ENCODE measurements at places on chromosomes 11 and 22.

DNA sequence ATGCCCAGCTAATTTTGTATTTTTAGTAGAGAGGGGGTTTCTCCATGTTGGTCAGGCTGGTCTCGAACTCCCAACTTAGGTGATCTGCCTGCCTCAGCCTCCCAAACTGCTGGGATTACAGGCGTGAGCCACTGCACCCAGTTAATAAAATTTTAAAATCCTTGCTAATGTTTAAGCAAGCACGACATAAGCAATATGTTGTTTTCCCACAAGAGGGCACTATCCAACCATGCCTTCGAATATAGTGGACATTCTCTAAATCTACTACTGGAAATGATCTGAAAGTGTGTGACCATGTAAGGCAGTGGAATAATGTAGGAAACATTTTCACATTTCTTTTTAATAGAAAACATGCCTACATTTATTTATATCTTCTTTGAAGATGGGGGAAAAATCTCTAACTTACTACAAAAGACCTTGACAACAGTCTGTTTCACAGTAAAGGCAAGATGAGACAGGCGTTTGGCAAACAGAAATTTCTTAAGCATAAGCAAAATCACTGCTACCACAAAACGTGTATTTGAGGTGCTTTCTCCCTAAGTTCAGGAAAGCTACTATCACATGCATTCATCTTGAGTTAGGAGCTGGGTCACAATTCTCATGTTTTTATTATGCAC lies 38.2 kb downstream of the PITPNB start:
- no peaks in the 10 kb centered on the region for H3K4me1 ChIP-seq
- H3K27ac ChIP-seq: no peak overlapping the region
- H3K27me3 ChIP-seq: no peaks in the 10 kb centered on the region
- DNase-seq: peak; percentile 28

DNA sequence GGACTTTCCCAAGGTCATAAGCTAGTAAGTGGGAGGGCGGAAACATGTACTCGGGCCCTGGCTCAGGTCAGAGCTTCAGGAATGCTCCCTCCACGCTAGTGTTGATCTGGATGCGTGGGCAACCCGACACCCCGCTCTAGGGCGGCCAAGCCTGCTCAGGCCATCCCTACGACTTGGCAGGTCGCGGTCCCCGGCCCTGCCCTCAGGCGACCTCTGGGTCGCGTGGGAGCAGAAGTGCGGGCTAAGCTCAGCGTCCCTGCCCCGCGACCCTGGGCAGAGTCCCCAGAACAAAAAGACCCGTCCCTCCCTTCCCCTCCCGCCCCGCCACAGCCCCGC lies 781 bp upstream of the TEF start:
- no peak for DNase-seq
- peak overlapping the region; percentile 82 for H3K27ac ChIP-seq
- no peaks in the 10 kb centered on the region for H3K27me3 ChIP-seq
- peak overlapping the region; percentile 62 for H3K4me3 ChIP-seq

GRCh38 chr11:82975882-82976281 lies 74.3 kb downstream of the DDIAS start:
- H3K27me3 ChIP-seq: no peaks in the 10 kb centered on the region
- no peak overlapping the region for H3K27ac ChIP-seq
- H3K4me3 ChIP-seq: no peak overlapping the region

DNA sequence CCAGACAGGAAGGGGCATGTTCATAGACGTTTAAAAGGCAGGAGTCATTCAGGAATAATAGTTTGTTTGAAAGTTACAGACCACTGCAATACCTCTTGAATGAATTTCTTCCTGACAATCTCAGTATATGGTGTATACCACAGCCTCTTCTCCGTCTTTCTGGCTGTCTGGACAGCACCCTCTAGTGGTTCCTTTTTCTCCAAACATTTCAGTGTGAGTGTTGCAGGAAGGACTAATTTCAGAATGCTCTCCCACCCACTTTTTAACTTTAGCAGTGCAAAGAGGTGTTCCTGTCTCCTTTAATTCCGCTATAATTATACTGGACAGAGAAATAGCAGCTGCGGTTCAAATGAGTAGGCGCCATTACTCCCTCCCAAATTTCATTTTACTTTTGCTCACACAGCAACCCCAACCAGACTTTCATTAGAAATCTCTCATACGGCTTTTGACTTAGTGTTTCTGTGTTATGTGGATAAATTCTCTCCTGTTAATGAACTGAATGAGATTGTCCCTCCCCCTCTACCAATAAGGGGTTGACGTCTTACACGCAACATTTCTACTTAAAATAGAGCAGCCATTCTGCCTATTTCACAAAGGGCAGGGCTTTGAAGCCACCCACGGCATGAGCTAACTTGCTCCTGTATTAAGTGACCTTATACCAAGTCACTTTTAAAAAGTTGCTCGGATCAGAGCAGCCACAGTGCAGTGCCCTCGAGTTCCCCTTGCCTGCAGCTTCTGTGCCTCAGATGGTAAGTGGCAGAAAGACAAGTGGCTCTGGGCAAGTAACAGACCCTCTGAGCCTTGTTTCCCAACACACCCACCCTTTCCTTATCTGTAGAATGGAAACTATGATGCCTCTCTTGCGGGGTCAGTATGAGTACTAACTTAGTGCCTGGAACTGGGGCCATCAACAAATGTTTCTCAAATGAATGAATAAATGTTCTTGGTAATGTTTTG lies 368.6 kb downstream of the OPCML start:
- no peak overlapping the region for H3K27ac ChIP-seq
- peaks cover 42% of the 10 kb centered on the region for H3K27me3 ChIP-seq
- H3K4me1 ChIP-seq: no peaks in the 10 kb centered on the region
- H3K4me3 ChIP-seq: no peak overlapping the region

DNA sequence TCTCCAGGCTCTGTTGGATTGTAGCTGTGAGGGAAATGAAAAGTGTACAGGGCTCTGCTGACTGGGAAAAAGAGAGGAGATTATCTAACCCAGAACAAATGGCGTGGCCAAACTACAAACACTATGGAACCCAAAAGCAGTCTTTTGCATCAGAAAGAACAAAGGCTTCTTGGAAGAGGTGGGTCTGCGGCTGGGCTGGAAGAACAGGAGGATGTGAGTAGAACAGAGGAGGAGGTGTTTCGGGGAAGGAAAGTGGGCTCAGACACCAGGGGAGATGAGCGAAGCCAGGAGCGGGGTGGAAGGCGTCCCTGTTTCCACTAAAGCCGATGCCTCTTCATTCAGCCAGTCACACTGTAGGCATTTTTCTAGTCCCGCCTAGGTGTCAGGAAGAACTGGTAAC lies 12.0 kb downstream of the OVOL1 start:
- no peak overlapping the region for H3K4me3 ChIP-seq
- no peaks in the 10 kb centered on the region for H3K36me3 ChIP-seq
- H3K4me1 ChIP-seq: peaks cover 7% of the 10 kb centered on the region
- DNase-seq: peak; percentile 46
- H3K27me3 ChIP-seq: peaks cover 9% of the 10 kb centered on the region

DNA sequence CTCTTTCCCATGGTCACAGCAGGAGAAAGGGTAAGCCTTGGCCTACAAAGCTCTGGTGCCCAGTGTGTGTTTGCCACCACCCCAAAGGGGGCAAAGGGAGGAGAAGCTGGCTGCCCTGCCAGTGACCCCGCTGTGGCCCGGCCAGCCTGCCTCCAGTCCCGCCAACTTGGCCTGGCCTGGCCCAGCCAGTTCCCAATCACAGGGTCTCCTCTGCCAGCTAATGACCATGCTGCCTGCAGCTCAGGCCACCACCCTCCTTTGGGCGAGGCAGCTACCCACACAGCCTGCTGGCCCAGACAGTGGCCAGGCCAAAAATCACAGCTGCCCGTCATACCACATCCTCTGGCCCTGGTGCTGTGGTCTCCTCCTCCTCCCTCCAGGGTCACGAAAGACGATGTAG lies 5.1 kb downstream of the GDPD5 start:
- no peak for DNase-seq
- peaks cover 10% of the 10 kb centered on the region for H3K27me3 ChIP-seq
- no peaks in the 10 kb centered on the region for H3K36me3 ChIP-seq
- no peak overlapping the region for H3K27ac ChIP-seq
- H3K4me1 ChIP-seq: peaks cover 17% of the 10 kb centered on the region
- H3K4me3 ChIP-seq: no peak overlapping the region

DNA sequence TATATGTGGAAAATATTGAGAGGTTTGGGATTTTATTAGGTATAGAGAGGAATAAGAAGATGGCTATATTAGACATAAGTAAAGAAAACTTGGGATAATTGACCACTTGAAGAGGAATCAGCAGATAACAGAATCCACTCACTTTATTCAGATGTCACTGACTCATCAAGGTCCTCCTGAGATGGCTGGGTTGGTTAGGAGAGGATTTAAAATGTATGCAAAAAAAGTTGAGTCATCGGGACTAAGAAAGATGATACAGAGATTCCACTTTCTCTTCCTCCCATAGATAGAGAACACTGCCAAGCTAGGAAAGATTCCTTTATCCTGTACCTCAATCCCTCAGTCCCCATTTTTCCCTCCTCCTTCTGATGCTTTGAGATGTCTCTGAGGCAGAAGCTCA lies at the start of gene OR6A2:
TSS of gene OR6A2 (minus strand) at position 288 of the 400 bp plus-strand sequence. CDS start 3,981 bp downstream, outside the sequence.
- H3K27me3 ChIP-seq: no peaks in the 10 kb centered on the region
- no peak within 1 kb of the TSS for H3K27ac ChIP-seq

DNA sequence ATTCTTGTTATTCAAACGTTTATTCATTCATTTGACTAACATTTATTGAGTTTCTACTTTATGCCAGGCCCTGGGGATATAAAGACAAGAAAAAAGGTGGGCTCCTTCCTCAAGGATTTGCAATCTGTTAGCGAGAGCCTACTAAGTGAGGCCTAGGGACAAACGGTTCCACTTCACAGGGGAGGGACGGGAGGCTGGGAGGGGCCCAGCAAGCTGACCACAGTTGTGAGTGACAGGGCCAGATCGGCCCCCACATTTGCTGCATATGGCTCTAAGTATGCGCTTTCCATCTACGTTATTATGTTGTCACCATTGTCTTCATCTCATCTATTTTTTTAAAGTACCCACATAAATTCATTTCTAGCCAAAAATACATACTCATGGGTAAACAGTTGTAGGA lies 271.1 kb downstream of the BUD13 start:
- H3K4me1 ChIP-seq: no peaks in the 10 kb centered on the region
- peaks cover 24% of the 10 kb centered on the region for H3K27me3 ChIP-seq
- DNase-seq: no peak
- no peak overlapping the region for H3K4me3 ChIP-seq
- no peaks in the 10 kb centered on the region for H3K36me3 ChIP-seq

DNA sequence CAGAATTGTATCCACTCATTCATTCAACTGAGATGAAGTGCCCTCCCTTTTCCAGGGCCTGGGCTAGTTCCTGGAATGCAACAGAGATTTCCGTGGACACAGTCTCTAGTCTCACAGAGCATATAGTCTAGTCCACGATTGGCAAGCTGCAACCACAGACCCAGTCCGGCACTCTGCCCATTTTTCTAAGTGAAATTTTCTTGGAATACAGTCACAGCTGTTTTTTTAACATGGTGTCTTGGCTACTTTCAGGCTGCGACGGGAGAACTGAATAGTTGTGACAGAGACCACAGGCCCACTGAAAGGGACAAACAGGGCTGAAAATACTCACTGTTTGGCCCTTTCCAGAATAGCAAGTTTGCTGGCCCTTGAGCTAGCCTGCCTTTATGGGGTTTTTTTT lies 29.2 kb downstream of the ALG12 start:
- DNase-seq: no peak
- H3K4me1 ChIP-seq: no peaks in the 10 kb centered on the region
- no peak overlapping the region for H3K27ac ChIP-seq
- no peak overlapping the region for H3K4me3 ChIP-seq

GRCh38 chr11:38721586-38722315 lies 2123.7 kb upstream of the RAG2 start:
- no peaks in the 10 kb centered on the region for H3K27me3 ChIP-seq
- DNase-seq: no peak
- no peaks in the 10 kb centered on the region for H3K36me3 ChIP-seq
- H3K27ac ChIP-seq: no peak overlapping the region
